ENCODE measurements at places on chromosomes 7 and 10. TPM values are rescaled to one million over a fixed set of nuclear protein-coding genes. Genes with fewer than 3 reads are reported as not detected.

DNA sequence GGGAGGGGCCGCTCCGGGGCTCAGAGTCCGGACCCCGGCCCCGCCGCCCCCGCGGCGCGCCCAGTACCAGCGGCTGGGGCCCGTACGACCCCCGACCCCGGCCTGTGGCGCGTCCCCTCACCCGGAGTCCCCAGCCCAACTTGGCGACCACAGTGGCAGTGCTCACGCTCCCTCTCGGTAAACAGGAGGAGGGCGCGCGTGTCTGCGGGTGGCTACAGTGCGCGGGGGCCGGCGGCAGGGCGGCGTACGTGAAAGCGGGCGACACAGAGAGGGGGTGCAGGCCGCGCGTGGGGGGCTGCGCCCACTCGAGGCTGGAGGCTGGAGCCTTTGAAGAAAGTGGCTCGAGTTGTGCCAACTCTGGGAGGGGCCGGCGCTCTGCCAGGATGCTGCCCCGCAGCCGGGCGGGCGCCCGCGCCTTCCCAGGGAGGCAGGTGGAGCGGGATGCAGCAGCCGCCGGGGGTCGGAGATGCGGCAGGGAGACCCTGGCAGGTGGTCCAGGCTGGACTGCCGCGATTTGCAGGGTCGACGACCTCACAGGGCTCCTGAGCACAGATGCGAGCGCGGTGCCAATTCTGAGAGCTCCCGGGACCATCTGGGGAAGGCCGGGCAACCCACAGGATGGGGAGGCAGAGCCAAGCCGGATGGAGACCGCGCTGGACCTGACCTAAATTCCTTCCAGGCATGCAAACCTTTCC is 655 bp downstream of the PTPRE start:
- no peaks in the 10 kb centered on the region for H3K4me1 ChIP-seq
- H3K27ac ChIP-seq: no peak overlapping the region
- no peaks in the 10 kb centered on the region for H3K36me3 ChIP-seq

DNA sequence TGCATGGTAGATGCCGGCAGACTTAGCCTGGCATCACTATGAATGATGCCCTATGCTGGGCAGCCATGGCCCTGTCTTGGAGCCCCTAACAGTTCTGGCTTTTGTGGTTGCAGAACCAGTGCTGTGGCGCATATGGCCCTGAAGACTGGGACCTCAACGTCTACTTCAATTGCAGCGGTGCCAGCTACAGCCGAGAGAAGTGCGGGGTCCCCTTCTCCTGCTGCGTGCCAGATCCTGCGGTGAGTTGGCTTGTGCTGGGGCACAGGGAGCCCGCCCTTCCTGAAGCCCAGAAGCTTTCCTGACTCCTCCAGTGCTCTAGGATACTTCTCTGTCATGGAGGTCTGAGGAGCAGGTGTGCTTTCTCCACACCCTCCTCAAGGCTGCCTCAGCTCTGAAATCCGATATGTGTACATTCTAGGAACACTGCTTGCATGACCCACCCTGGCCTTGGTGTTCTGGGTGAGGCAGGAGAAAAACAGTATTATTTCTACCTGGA is 25.6 kb upstream of the SH2D4B start:
- H3K36me3 ChIP-seq: peaks cover 21% of the 10 kb centered on the region
- no peaks in the 10 kb centered on the region for H3K27me3 ChIP-seq
- H3K4me3 ChIP-seq: no peak overlapping the region
- DNase-seq: no peak
- H3K4me1 ChIP-seq: no peaks in the 10 kb centered on the region

- H3K27ac ChIP-seq: peak overlapping the region; percentile 15
- no peak overlapping the region for H3K4me3 ChIP-seq
- H3K27me3 ChIP-seq: no peaks in the 10 kb centered on the region
- no peaks in the 10 kb centered on the region for H3K36me3 ChIP-seq
- no peak for DNase-seq
Observed at GRCh38 chr7:3493499-3493898, 192.4 kb downstream of the SDK1 start.

Gene OR2A12
- total RNA-seq: not detected

Gene PIP
- not detected for total RNA-seq
